Activated T-cell treated with anti-CD3 and anti-CD28 coated beads for 24 hours (primary cell): ENCODE measurements at places on chromosomes 3 and 15.

GRCh38 chr3:42556089-42556632 is 25.6 kb downstream of the SEC22C start:
- DNase-seq, result no peak

DNA sequence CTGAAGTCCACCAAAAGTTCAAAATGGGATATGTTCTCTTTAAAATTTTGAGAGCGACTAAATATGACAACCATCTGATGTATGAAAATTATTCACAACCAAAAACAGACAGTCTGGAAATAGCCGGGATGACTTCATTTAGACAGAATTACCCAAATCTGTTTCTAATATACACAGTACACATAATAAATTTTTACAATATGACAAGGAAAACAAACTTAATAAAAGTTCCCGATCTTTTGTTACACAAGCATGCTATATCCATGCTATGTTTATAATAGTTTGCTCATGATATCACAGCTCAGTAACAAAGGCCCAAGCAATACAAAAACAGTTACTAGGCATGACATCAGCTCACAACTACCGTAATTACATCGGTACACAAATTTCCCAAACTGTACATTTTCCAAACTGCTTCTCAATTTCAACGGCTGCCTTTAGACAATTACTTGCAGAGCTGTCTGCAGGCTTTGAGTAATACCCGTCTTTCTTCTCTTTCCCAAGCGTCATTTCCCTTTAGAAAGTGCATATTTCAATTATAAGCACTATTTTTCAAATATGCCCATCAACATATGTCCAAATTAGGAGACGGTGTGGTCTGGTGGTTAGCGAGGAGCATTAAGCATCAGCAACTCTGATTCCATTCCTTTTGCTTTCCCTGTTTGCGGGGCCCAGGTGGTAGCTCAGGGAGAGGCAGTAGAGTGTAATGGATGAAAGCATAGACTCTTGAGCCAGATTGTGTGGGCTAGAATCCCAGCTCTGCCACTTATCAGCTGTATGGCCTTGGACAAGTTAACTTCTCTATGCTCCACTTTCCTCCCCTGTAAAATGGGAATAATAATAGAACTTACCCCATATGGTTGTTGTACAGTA is 481.2 kb downstream of the FOXP1 start:
- DNase-seq, result no peak

GRCh38 chr3:31743331-31744089 is 210.8 kb downstream of the STT3B start:
- DNase-seq, result no peak

GRCh38 chr3:17057321-17057720 is 172.6 kb downstream of the PLCL2 start:
- DNase-seq, result no peak

DNA sequence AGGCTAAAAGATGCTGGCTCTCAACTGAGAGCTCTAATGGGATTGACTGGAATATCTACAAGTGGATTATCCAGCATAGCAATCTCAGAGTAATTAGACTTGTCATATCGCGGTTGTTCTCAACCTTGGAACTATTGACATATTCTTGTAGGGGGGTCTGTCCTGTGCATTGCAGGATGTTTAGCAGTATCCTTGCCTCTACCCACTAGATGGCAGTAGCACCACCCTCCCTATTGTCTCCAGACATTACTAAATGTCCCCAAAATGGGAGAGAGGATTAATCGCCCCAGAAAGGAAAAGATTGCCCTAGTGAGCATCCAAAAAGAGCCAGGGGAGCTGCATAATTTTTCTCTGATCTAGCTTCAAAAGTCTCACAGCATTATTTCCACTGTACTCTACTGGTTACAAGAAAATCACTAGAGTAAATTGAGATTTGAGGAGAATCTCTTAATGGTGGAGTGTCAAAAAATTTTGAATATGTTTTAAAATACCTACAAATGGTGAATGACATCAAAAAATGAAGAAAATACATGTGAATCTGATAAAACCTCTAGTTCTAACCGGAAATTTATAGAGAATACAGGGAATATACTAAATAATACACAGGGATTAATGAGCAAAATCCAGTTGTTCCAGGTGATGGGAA is 388.2 kb upstream of the AGTR1 start:
- DNase-seq, result no peak

DNA sequence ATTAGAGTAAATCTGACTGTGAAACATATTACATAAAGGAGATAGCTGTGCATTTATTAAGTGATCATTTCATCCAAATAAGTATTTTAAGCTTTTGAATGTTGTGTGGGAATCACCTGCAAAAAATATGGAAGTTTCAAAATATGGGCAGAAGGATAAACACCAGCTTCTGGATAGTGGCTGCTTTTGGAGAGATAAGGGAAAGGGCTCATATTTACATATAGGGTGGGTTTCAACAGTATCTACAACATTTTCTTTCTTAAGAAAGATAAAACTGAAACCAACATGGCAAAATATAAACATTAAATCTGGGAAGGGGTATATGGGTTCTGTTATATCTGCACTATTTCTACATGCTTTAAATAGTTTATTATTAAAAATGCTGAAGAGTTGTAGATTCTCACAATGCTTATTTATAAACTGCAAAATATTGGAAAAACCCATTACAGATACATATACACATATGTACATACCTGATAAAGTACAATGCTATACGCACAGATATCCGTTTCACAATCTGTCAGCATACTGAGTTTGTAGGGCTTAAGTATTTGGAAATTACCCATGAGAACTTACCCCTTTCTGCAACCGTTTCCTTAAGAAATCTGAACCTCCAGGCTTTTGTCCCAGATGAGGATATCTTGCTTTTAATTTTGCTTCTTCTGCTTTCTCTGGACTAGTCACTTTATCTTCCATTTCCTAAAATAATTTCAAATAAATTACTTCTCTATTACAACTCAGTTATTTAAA is 12.1 kb downstream of the ARPP19 start:
- no peak for DNase-seq

DNA sequence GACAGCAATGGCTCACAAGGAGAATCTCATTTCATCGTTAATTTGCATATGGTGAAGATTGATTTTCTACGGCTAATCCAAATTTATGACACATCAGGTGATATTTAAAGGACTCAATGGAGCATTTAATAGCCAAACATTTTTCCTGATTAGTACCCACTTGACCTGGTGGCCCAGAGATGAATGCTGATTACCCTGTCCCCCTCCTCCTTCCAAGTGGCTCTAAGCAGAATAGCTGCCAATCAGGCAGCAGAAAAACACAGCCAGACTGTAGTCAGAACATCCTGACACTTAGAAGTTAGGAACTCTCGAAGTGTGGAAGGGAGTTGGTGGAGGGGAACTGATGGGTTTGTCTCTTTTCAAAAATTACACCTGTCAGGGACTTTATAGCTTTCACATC is 302.5 kb downstream of the ZNF621 start:
- no peak for DNase-seq

DNA sequence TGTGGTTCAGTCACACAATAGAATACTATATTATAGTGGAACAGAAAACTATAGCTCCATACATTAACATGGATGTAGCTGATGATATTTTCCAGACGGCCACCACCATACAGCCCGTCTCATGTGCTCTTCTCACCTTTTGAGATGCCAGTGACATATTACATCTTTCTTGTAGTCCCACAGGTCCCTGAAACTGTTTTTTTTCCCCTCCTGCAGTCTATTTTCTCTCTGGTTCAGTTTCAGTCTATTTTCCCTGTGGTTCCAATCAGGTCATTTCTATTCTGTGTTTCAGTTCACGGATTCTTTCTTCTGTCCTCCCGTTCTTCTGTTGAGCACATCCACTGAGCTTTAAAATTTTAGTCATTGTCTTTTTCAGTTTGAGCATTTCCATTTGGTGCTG is 72.2 kb downstream of the PPCDC start:
- no peak for DNase-seq

GRCh38 chr15:96320107-96320506 is 10.4 kb upstream of the NR2F2 start:
- DNase-seq, result no peak

DNA sequence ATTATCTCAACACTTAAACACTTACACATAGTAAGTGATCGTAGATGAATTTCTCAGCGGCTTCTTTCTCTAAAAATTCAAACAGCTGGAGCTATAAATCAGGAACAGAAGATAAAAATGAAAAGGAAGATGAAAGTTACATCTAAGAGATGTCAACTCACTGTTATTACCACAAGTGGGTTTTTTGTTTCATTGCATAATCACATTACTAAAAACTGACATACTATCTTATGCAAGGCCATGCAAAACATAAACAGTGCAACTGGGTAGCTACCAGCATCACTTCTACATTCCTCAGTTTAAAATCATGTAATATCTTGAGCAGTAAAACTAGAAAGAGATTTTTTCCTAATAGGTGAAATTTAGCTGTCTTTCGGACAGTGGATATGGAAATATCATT is 14.9 kb downstream of the MINDY4B start:
- DNase-seq, result no peak

DNA sequence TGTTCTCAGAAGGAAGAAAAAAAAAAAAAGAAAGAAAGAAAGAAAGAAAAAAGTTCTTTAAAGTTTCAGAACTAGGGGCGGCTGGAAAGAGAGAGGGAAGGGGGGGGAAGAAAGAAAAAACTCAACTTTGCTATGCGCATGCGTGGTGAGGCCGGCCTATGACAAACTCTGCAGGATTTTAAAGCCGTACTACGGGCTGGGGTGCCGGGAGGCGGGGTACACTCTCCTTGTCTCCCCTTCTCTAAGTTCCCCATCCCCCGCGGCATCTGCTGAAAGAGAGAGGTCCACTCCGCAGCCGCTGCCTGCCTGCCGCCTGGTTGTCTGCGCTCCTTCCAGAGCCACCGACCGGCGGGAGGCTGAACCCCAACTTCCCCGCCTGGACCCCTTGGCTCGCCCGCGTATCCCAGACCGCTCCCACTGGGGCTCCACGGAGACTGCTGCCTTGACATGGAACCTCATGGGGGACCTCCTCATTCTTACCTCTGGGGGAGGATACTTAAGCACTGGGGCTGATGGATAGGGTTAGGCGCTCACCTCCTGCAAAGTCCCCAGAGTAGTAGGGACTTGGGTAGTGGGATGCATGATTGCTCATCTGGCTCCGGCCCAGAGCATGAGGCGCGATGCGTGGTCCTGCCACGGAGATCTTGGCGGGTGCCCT is 1.4 kb upstream of the WNT5A start:
- no peak for DNase-seq

DNA sequence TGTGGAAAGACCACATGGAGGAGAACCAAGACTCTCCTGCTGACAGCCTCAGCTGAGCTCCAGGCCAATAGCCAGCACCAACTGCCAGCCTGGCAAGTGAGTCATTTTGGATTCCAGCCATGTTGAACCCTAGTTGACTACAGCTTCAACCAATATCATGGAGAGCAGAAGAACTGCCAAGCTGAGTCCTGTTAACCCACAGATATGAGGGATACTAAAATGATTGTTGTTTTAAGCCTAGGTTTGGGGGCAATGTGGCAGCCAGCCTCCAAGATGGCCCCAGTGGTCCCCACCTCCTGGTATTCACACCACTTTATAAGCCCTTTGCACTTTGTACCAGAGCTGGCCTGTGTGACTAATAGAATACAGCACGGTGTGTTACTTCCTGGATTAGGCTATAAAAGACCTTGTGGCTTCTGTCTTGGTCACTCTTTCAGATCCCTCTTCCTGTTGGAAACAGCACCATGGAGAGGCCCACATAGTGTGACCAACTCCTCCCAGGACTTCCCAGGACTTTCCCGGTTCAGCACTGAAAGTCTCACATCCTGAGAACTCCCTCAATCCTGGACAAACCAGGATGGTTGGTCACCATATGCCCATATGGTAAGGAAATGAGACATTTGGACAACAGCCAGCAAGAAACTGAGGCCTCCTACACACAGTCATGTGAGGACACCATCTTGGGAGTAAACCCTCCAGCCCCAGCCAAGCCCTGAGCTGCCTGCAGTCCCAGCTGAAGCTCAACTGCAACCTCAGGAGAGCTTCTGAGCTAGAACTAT is 32.4 kb upstream of the CDV3 start:
- DNase-seq, result no peak

- DNase-seq, result no peak
Measured at GRCh38 chr15:73992594-73992898, 451 bp upstream of the STOML1 start.

- no peak for DNase-seq
Measured at GRCh38 chr15:45376300-45376928, 1.9 kb downstream of the GATM start.

- no peak for DNase-seq
Measured at GRCh38 chr3:175065497-175065896, 206.4 kb downstream of the NAALADL2 start.

GRCh38 chr15:90870354-90871138 is 2.2 kb downstream of the FURIN start:
- DNase-seq, result no peak

DNA sequence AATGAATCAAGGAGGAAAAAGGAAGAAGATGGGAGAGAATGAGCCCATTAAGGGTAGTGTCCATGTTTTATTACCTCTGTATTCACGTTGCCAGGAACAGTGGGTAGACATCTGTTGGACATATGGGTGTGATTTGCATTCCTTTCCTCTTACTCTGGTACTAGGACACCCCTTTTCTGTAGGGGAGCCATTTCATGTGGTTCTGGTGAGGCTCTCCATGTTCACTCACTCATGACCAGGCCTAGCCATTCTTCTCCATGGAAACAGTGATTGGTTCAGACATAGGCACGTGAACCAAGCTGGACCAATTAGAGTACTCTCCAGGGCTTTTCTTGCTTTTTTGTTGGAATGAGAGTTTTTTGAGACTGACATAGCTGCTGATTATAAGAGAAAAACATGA is 39.6 kb upstream of the PDCD6IP start:
- no peak for DNase-seq

- DNase-seq, result no peak
Measured at GRCh38 chr3:120182613-120183511, 88.6 kb upstream of the GSK3B start.

DNA sequence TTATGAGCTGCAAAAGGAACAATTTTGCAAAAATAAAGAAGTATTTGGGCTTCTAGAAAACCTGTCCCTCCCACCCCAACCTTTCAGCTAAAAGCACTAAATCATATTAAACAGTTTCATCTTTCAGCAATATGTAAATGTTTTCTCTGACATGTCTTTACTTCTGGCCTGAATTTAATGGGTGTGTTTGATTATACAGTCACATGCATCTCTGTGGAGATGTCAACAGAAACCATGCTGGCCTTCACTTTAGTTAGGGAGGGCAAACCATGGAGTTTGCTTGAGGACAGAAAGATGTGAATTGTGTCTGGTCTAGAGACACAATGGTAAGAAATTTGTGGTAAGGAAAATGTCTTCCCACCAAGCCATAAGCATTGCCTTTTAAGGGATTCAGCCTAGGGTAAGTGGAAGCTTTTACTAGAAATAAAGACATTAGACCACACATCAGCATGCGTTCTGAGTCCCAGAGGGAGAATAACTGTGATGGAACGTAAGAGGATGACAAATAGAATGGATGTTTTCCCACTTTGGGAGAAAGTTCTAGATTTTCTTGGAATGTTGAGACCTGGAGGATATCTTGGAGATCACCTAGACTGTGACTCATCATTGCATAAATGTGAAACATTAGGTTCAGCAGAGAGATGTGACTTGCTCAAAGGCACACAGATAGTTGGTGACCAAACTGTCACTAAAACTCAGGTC is 68.9 kb downstream of the ST8SIA2 start:
- DNase-seq, result no peak
